Activated naive CD8-positive, alpha-beta T cell treated with anti-CD3 and anti-CD28 coated beads, Interleukin-2, amount 10 ng/mL, durations not matched to agents 7 days and 5 days (primary cell): ENCODE measurements at places on chromosomes 3 and 15. TPM values are rescaled to one million over a fixed set of nuclear protein-coding genes. Genes with fewer than 3 reads are reported as not detected.
A peak's percentile ranks its signal among the peaks of the same experiment; 100 is the strongest.

- no peak for DNase-seq
- H3K4me3 ChIP-seq, result peak overlapping the region; percentile 7
- H3K27ac ChIP-seq, result peak overlapping the region; percentile 73
- peaks cover 40% of the 10 kb centered on the region for H3K4me1 ChIP-seq
- peaks cover 43% of the 10 kb centered on the region for H3K36me3 ChIP-seq
- H3K27me3 ChIP-seq, result no peaks in the 10 kb centered on the region
Measured at GRCh38 chr3:9787714-9788113, 4.6 kb downstream of the TADA3 start.

GRCh38 chr3:45020534-45020933 is 5.6 kb upstream of the CLEC3B start:
- H3K27me3 ChIP-seq, result no peaks in the 10 kb centered on the region
- peak overlapping the region; percentile 37 for H3K4me3 ChIP-seq

GRCh38 chr3:36560685-36561084 is 180.4 kb downstream of the STAC start:
- no peaks in the 10 kb centered on the region for H3K36me3 ChIP-seq
- no peak for DNase-seq
- H3K27me3 ChIP-seq, result peaks cover 7% of the 10 kb centered on the region

DNA sequence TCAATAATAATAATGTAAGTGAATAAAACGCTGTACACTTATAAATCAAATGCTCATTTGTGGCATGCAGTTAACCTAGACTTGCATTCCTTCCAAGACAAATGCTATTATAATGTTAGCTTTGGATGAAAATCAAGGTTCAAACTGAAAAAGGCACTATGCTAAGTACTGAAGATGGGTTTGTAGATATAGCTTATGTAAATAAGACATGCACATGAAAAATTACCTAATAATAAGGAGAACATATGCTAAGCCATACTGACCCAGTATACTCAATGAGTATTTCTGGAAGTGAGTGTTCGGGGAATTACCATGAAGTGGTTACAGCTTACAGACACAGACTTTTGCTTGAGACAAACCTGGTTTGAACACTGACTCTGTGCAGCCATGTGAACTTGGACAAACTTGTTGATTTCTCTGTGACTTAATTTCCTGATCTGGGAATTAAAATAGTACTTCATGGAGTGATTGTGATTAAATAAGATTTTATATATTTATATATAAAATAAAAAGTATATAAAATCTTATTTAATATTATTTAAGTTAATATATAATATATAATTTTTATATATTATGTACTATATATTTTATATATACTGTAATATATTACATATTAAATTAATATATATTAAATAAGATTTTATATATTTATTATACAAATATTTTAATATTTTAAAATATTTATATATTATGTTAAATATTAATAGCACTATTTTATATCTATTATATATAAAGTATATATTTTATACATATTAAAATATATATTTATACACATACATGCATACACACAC is 159.2 kb downstream of the ZPLD1 start:
- no peak overlapping the region for H3K4me3 ChIP-seq
- H3K36me3 ChIP-seq, result no peaks in the 10 kb centered on the region
- DNase-seq, result no peak
- no peak overlapping the region for H3K27ac ChIP-seq
- H3K27me3 ChIP-seq, result peaks cover 3% of the 10 kb centered on the region

The ZCWPW2 gene
- 0.79 TPM for total RNA-seq

The IL20RB gene
- total RNA-seq, result 1.3 TPM

The NR1I2 gene
- total RNA-seq, result 0.33 TPM

The IL17RB gene
- 0.42 TPM for total RNA-seq

The CEP63 gene
- 26.3 TPM for total RNA-seq

DNA sequence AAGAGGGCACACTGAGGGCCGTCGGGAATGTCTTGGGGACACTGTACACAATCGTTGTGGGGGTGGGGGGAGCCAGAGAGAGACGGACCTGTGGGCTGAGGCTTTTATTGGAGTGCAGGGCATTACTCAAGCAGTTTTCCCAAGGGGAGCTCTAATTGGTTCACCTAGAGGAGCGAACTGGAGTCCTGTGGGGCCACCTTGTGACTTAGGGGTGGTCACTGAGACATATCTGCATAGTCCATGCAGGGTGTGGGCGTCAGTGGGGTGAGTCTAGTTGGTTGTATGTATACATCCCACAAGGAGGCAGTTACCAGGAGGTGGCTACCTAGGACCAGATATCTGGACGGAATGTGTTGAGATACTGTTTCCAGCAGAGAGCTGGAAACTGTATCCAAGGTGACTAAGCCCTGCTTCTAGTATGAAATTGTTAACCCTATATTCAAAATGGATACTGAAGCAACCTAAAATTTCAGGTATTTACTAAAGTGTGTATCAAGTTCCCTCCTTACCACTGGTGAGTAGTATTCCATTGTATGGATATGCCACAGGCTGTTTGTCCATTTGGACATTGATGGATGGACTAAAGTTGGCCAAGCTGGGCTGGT is 2.6 kb upstream of the PIGZ start:
- H3K4me1 ChIP-seq, result peaks cover 14% of the 10 kb centered on the region
- no peak overlapping the region for H3K4me3 ChIP-seq
- no peak overlapping the region for H3K27ac ChIP-seq

DNA sequence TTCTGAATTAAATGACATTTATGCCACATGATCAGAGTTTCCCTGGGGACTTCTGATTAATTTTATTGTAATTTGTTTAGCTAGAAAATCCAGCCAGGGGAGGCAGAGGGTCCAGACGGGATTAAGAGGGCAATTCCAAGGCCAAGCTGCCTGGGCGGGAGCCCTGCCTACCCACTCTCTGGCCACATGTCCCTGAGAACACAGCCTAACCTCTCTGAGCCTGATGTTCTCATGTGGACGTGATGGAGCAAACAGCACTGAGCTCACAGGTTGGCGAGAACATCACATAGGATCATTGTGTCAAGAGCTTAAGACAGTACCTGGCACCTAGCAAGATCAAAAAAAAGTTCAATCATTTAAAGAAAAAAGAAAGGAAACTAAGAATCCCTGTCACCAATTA is 1.0 kb downstream of the LRRC2 start:
- no peak for DNase-seq
- H3K36me3 ChIP-seq, result peaks cover 3% of the 10 kb centered on the region
- peak overlapping the region; percentile 70 for H3K4me3 ChIP-seq
- H3K27me3 ChIP-seq, result peaks cover 65% of the 10 kb centered on the region
- H3K27ac ChIP-seq, result no peak overlapping the region

The C3orf33 gene
- total RNA-seq, result 2.1 TPM

DNA sequence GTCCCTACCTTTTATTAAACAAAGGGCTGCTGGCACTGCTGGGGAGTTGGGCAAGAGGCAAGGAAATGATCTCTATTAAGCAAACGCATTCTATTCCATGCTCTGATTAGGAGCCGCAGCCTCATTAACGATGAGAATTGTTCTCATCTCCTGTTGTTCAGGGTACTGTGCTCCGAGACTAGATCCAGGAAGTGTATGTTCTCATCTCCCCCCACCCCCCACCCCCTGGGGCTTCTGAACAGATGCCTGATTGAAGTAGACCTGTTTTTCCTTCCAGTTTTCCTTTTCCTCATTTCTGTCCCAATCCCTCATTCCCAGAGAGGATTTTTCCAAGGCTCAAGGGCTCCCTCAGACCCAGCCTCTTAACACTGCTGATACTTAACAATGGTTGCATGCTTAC is 81.6 kb upstream of the FEZF2 start:
- no peak for DNase-seq
- no peak overlapping the region for H3K4me3 ChIP-seq

DNA sequence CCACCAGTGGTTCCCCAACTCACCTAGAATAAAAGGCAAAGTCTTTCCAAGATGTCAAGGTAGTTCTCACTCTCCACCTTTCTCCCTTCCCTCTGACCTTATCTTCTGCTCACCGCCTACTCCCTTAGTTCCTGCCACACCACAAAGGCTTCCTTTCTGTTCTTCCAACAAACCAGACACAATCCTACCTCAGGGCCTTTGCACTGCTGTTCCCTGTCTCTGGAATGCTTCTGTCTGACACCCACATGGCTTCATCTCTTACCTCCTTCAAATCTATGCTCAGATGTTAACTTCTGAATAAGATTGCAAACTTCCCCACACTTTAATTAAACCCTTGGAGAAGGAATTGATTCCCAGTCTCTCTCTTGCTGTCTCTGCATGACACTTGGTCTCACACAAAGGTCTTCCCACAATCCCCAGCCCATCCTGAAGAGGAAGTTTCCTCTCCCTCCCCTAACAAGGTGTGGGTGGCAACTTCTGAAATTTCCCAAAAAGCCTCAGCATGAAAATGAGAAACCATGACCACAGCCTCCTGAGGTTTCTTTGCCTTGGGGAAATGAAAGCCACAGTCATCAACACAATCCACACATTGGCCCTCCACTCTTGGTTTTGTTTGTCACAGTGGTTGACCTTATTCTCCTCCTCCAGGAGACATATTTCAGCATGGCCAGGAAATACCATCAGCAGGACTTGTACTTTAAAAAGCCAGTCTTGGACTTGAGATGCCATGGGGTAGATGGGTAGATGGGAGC is 3.0 kb upstream of the RYK start:
- peak overlapping the region; percentile 34 for H3K4me3 ChIP-seq
- DNase-seq, result no peak
- H3K27ac ChIP-seq, result no peak overlapping the region
- peaks cover 26% of the 10 kb centered on the region for H3K4me1 ChIP-seq
- no peaks in the 10 kb centered on the region for H3K36me3 ChIP-seq
- peaks cover 33% of the 10 kb centered on the region for H3K27me3 ChIP-seq

The EAF1 gene
- total RNA-seq, result 27.9 TPM
